ENCODE measurements at places on chromosomes 7 and 10.
A peak's percentile ranks its signal among the peaks of the same experiment; 100 is the strongest.

DNA sequence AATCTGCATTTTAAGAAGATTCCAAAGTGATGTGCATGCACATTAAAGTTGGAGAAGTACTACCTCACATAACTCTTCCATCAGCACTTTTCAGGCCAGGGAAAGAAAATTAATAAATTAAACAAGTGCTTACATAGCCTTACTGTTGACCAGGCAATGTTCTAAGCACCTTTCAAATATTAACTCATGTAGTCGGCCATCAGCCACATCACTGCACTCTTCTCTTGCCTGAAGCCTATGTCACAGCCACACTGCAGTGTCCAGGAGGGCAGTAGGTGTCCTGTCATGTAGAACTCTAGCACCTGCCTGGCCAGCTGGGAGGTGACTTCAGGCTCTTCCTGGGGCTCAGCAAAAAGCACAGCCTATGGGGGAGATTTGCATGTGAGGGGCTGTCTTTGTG lies 71.5 kb downstream of the CDK1 start:
- DNase-seq, result no peak

- DNase-seq, result no peak
Measured at GRCh38 chr7:23100697-23101096, 4.9 kb upstream of the KLHL7 start.

DNA sequence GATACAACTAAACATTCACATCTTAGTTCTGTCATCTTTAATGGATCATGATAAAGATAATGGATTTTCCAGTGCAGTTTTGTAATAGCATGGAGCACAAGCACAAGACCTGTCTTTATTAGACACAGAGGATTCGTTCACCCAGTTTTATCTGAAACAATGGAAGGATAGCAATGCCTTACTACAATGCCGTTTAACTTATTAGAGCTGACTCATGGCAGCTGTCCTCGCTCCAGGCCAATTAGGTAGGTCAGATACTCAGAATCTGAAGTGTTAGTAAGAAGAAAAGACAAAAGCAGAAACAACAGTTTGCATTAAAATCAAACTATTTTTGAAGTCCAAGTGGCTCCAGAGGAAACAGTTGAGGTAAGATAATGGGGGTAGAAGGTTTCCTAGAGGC lies 12.8 kb downstream of the OR13A1 start:
- DNase-seq, result no peak

GRCh38 chr7:105298439-105298894 lies 90.3 kb downstream of the SRPK2 start:
- DNase-seq, result no peak

GRCh38 chr7:100371561-100372171 lies 1.6 kb upstream of the PILRA start:
- no peak for DNase-seq

- peak; percentile 5 for DNase-seq
Measured at GRCh38 chr7:133344275-133344674, 91.4 kb downstream of the EXOC4 start.

GRCh38 chr7:107564553-107565298 lies 955 bp downstream of the DUS4L start:
- DNase-seq, result no peak

DNA sequence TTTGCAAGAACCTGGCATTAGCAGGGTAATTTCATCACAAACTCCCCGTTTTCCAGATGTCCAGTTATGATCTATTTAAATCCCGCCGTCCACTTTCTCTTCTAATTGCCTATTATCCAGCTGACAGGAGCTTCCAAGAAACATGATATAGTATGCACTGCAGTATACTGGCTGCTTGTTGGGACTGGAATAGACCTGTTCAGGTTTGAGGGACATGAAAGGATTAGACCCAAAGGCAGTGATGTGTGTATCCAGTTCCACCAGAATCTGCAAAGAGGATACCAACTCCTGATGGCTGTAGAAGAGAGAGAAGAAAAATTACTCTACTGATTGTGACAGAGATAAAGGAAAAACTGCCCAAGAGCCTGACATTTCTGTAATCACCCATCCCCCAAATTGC lies 8.9 kb downstream of the MSS51 start:
- DNase-seq, result no peak

DNA sequence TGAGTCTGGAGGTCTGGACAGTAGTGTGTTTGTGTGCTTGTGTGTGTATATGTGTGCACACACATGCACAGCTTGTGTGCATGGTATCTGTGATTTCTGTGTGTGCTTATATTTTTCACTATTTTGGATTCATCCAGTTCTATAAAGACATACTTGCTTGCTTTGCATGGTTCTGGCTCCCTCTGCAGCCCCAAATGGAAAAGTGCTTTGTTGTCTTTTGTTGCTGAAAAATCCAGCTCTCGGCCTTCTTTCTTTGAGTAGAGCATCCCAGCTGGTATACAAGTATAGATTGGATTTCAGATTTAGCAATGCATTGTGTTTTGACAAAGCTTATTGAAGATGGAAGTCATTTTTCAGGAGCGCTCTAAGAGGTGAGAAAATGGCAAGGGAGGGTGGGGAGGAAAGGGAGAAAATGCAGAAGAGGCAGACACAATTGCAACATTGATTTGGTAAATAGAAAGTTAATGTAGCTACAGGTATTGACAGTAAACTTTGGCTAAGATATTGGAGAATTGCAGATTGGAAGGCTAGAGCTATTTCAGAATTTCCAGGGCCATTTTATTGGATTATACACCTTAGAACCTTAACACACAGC lies 333.9 kb downstream of the AUTS2 start:
- no peak for DNase-seq

GRCh38 chr10:55426138-55426537 lies 625.1 kb upstream of the PCDH15 start:
- no peak for DNase-seq
